ENCODE measurements at places on chromosomes 3 and 15.
A peak's percentile ranks its signal among the peaks of the same experiment; 100 is the strongest.

DNA sequence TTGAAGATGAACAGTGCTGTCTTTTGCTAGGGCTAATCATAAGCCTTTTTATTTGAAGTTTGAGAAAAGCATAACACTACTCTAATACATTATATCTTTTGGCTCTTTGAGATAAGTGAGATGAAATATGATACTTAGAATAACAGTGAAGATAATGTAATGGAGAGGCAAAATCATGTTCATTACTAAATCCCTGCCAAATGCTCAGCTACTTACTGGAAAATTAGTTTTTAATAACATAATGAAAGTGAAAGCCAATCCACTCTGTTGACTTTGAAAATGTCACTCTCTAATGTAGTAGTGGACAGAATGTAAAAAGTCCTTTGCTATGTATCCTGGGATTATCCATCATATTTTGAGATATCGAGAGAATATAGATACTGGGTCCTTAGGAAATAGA lies 35.9 kb upstream of the MYH15 start:
- DNase-seq = peak; percentile 1

DNA sequence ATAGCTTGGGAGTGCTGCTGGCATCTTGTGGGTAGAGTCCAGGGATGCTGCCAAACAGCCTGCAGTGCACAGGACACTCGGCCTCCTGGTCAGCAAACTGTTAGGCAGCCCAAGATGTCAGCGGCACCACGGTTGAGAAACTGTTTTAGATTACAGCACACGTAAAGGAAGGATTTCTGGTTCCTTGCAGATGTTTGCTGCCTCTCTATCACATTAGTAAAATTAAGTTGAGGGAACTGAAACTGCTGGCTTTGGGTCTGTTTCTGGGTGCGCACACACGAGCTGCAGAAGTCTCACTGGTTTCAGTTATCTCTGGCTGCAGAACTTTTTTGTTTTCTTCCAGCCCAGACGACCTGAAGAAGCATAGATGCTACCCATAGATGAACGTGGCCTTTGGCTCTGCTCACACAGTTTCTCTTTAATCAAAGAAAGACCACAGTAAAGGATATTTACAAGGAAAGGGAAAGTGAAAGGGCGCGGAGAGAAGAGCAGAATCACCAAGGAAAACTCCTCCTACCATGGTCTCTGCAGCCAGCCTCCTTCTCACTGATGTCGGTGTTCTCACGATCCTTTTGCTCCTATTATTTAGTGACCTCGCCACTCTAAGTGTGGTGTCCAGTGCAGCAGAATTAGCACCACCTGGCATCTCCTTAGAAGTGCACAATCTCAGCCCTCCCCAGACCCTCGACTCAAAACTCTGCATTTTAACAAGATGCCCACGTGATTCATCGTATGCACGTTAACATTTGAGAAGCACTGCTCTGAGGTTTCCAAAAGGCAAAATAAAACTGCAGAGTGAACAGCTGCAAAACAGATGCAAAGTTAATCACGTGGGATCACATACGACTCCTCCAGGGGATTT lies 50.6 kb upstream of the AKAP13 start:
- no peak for DNase-seq

GRCh38 chr3:132418916-132419315 lies 1.6 kb downstream of the DNAJC13 start:
- DNase-seq = no peak

DNA sequence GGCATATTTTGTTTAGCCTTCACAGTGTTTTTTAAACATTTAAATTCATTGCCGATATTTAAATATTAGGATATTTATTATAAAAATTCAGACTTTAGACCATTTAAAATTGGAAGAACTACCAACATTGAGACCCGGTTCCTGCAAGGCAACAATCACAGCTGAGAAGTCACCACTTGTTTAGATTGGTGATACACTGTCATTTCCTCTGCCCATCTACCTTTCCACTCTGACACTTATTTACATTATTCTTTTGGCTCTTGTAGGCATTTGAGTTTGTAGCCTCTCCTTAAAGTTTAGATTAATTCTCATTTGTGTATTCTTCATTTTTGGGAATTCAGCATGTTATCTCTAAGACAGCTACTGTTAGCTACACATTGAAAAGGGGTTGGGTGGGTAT lies 10.3 kb upstream of the IL20RB start:
- DNase-seq = no peak

DNA sequence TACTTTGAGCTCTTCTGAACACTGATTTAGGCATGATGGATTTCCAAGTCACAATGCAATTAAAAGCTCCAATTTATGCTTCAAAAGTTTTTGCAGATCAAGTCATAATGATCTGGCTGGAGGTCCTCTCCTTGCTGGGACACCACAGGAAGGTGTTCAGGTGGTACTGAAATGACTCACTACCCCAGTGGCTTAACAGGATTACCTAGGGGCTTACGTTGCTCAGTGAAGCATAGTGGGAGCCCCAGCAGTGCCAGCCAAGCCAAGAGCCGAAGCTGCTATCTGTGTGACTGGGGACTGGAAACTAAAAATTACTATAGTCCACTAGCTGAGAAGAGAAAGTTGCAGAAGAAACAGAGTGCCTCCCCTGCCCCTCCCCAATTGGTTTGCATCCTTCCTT lies 110.1 kb upstream of the LPP start:
- no peak for DNase-seq

DNA sequence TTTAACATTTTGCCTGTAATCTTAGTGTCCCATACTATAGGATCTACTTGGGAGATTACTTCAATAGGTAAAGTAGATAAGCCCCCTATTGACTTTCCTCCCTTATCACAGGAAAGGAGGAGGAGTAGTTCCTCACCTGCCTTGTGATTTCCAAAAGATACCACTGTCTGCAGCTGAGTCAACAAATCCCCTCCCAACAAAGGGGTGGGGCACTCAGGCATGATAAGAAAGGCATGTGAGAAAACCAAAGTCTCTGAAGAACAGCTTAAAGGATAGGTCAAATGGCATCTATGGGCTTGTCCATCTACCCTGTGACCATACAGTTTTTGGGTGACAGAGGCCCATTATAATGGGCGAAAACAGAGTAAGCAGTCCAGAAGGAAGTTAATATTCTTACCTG lies 71.3 kb upstream of the WNT7A start:
- DNase-seq = no peak

DNA sequence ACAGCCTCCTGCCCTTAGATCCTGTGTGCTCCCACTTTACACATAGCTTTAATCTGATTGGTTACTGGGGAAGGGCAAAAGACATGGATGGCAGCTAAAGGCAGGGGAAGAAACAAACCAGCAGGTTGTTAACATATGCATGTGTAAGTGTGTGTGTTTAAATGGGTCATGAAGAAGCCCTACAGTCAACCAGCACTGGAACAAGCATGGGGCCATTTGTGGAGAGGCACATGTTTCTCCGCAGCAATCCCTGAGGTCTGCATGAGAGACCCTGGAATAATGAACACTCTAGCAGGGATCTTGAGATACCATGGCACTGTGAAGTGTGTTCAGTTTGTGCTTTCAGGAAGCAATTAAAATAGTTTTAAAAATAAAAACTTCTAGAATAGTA lies 6.0 kb downstream of the KLF13 start:
- no peak for DNase-seq

GRCh38 chr3:57896031-57896430 lies 112.2 kb upstream of the FLNB start:
- no peak for DNase-seq

- no peak for DNase-seq
Measured at GRCh38 chr15:41919201-41919820, 25.5 kb upstream of the SPTBN5 start.

DNA sequence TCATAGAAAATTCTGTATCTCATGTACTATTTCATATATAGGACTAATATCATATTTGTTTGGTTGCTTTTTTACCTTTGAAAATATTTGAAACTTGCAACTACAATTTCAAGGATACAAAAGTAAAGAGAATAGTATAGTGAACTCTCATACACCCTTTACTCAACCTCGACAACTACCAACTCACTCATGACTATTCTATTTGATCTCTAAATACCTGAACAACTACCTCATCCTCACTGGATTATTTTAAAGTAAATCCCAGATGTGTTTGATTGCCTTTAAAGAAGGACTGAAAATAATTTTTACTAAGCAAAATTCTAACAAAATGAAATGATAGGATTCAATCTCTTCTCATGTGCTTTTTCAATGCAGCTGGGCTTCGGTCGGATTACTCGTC lies 12.1 kb downstream of the TMPRSS7 start:
- DNase-seq = no peak

DNA sequence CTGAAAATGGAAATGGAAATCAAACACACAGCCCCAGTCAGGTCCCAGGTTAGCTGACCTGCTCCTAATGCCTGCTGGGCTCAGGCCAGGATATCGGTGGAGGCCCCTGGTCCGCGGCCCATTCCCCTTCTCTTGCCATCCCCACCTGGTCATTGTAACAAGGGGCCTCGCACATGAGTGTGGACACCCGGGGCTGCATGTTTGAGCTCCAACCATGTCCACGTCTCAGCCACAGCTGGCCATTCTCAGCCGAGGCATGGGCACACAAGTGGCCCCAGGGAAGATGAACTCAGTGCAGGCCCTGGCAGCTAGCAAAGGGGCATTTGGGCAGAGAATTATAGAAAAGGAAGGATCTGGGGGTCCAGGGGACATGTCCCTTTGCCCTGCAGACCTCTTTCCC lies 41.7 kb downstream of the FAM174B start:
- no peak for DNase-seq

DNA sequence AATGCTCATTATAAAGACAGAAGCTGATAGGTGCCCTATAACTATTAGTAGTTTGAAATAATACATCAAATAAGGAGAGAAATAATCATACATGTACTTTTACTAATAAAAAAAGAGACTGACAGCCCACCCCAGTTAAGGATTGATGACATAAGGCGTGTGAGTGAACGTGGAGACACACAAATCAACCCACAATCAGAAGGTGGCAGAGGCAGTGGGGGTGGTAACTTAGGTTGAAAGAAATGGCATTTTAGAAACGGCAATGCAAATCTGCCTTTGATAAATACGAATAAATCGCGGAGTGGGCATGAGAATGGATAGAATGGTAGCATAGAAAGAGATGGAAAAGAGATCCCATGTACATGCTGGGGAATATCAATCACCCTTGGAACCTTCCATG lies 256.2 kb upstream of the ATP10A start:
- DNase-seq = no peak

GRCh38 chr3:181363231-181363630 lies 348.5 kb upstream of the SOX2 start:
- DNase-seq = no peak

- DNase-seq = no peak
Measured at GRCh38 chr15:73366766-73367623, 1.8 kb downstream of the HCN4 start.

DNA sequence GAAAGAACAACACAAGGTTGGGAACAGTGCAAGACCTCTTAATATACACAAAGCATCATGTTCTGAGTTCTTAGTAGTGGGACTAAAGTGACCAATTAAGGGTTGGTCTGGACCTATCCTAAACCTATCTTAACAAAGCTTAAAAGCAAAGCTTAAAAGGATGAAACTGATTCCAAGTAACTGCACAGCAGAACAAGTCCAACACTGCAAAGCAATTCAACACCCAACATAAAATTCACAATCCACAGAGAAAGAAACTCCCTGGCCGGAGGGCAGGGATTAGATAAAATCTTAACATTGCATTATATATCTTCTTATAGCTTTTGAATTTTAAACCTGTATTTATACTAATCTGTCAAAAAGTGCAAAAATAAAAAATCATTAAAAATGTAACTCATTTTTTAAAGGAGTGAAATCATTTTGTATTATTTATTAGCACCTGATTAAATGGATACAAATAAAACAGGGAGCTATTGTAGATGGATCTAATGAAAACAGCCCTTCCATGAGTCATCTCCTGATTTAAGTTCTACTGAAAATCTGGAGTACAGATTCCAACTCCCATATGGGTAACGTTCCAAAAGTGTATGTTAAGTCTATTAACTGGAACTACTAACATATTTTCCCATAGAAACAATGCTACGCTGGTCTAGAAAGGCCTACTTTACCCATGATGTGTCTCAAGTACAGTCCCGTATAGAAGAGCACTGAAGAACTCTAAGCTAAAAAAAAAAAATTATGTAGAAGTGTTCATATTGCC lies 34.9 kb downstream of the PIK3R4 start:
- no peak for DNase-seq

- no peak for DNase-seq
Measured at GRCh38 chr3:142563496-142563997, 15.0 kb downstream of the ATR start.

DNA sequence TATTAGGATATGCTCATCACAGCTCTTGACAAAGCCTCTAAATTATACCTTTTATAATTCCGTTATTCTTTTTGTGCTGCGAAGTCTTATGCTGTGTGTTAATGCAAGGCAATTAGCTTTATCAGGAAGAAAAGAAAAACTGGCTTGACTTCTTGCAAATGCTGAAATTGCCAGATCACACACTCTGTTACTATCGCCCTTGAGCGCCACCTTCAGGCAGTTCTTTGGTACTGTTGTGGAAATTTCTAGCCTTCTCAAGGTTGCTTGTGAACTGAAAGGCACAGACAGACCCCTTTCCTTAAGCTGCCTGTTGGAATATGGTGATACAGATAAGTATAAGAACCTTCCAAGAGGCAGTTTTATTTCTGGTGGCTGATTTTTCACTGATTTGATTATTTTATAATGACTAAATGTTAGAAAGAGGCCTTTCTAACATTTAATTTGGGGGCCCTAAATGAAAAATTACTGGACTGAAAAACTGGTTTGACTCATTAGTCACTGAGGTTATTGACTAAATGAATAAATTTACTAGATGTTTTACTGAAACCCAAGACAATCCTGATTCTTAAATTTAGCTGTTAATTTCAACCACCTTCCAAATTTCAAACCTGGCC lies 126.2 kb upstream of the RASGRP1 start:
- no peak for DNase-seq

DNA sequence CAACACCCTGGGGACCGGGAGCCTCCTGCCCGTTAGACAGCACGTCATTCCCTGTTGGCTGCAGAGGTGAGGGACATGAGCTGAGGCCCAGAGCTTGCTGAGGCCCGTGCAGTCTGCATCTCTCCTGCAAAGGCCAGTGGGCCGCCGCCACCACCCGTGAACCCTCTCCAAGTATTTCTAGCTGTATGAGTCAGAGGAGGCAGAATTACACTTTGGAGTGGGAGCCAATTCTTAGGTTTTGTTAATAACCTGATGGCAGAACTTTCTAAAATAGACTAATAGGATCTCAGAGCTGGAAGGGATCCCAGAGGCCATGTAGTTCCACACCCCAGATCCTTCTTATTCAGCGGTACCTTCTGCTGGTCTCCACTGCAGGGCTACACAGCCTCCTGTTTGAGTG lies 335.2 kb upstream of the CTDSPL start:
- DNase-seq = no peak
